ENCODE measurements at places on chromosomes 4 and X.

DNA sequence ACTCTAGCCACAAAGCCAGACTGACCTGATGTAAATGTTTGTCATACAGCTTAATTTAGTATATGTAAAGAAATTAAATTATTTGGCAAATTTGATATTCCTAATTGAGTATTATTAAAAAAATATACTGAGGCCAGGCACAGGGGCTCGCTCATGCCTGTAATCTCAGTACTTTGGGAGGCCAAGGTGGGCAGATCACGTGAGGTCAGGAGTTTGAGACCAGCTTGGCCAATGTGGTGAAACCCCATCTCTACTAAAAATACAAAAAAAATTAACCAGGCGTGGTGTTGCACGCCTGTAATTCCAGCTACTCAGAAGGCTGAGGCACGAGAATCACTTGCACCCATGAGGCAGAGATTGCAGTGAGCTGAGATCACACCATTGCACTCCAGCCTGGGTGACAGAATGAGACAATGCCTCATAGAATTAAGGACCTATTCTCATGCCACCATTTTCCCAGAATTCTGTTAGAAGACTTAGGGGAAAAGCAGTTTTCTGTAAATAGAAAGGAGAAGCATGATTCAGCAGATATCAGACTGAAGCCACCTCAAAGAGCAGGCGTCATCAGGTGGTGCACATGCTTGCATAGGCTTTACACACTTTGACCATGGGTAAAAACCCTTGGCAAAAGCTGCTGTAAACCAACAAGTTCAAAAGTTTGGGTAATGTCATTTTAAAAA lies 6.1 kb downstream of the UBQLN2 start:
- no peak for DNase-seq

- no peak for DNase-seq
These were observed 125.3 kb upstream of the RAI2 start for GRCh38 chrX:17986440-17986839.

DNA sequence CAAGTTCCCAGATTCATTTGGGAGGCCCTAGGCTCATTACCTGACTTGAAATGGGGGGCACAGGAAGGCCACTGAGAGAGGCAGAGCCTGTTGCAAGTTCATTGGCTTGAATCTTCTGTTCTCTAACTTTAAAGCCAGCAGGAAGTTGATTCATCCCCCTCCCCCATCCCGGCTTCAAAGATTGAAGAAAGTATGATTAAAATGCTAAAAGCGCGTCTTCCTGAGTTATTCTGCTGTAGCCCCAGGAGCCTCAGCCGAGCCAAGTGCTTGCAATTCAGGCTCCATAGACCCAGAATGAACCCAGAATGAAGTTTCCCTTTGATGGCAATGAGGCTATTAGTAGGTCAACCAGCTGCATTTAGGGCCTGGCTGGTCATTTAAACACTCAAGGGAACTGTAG lies 14.7 kb downstream of the CHST7 start:
- DNase-seq, result no peak

GRCh38 chr4:146023334-146023967 lies 84.8 kb upstream of the ZNF827 start:
- DNase-seq, result no peak

DNA sequence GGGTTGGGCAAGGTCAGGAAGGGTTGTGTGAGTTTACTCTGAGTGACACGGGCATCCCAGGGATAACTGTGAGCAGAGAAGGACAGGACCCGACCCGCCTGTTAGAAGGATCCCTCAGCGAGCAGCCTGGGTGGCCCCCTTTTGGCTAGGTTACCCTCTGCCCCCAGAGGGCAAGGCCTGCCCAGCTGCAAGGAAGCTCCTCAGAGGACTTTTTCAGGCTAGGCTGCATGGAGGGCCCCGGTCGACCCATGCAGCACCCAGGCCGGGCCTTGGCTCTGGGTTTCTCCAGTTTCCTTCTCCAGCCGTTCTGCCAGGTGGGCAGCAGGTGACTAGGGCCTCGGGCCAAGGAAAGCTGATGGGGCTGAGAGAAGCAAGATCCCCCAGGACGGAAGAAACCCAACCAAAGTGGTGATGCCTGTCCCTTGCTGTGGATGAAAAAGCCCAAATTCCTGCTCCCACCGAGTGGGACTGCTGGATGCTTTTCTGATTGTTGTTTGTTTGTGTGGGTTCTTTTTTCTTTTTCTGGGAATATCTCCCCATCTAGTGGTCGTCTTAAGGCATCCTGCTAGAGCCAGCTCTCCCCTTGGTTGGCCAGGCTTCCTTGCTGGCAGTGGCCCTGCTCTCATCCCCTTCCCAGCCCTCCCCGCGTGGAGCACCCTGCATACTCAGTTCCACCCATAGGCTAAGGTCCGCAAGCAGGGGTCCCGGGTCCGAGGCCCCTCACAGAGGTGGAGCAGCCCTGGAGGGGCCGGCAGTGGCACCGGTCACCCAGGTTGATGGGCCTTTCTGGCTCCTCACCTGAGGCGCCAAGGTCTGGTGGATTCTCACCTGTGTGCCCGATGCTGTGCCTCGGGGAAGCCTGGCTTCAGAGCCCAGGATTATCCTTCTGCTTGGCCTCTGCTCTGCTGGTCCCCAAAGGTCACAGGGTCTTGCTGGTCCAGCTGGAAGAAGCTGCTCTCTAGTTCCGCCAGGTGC lies 1.8 kb downstream of the ZFP92 start:
- no peak for DNase-seq

- DNase-seq, result no peak
These were observed 33.3 kb upstream of the VCX2 start for GRCh38 chrX:8204169-8204935.

DNA sequence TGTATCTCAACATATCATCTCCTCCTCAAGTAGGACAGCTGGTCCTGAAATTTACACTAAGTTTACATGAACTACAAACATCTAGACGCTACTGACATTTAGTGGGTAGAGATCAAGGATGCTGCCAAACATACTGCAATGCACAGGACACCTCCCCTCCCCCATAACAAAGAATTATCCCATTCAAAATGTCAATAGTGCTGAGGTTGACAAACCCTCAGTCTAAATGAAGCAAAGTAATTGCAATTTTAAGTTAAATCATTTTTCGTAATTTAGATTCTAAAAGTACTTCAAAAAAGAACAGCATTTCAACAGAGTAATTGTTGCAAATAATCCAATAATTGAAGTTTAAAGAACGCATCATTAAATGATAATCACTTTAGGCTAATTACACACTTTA lies 1.2 kb downstream of the PRMT9 start:
- DNase-seq, result no peak

DNA sequence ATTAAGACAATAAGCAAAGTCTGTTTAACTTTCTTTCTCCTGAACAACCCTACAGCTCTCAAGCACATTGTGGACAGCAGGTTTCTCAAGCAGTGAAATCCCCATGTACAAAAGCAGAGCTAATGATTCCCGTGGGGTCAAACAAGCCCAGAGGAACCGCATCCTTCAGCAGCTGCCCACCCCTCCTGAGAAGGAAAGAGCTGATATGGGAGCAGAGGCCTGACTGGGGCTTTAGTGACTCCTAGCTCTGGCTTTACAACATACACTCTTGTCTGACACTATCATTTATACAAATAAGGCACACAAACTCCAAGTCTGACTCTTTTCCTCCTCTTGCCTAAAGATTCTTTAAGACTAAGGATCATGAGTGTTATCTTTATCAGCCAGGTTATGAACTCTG lies 32.8 kb downstream of the HDAC8 start:
- no peak for DNase-seq

GRCh38 chrX:6768881-6769280 lies 234.0 kb upstream of the VCX3A start:
- no peak for DNase-seq

GRCh38 chr4:165403048-165403447 lies 24.2 kb downstream of the CPE start:
- DNase-seq, result no peak

GRCh38 chrX:119389871-119390501 lies 9.2 kb upstream of the SLC25A43 start:
- DNase-seq, result no peak

DNA sequence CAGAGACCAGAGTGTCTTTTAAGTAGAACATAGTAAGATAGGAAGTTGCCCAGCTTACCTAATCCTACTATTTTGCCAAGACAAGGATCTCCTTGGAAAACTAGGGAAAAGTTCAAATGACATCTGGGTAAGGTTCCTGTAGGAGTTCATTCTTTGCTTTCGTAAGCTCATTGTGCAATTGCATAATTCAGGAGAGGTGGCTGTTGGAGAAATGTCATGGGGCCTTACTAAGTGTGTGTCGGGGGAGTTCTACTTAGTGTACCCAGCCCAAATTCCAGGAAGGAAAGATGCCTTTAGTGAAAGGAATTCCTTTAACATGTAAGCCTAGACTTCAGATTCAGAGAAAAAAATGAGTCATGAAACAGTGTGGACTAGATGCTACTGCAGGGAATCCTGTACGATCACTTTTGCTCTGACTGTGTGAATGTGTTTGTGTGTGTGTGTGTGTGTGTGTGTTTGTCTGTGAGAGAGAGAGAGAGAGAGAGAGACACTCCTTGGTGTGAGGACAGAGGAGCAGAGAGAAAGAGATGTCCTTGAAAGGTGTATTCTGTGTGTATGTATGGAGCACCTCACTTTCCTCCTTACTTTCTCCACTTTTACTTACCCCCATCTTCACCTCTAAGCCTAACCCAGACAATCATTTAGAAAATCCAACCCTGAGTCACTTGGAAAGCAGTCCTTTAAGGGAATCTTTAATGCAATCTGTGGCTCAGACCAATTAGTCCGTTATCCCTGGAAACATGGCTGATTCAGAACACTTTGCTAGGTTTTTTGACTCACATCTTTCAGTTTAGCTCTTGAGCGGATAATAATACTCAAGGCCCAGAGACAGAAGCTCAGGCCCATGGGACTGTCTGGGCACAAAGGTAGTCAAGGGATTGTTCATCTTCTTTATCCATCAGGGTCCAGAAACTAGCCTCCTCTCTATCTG lies 114.5 kb upstream of the ACSL4 start:
- DNase-seq, result peak; percentile 81

GRCh38 chrX:44904542-44905115 lies 31.6 kb downstream of the KDM6A start:
- DNase-seq, result no peak

GRCh38 chr4:125365731-125366130 lies 51.0 kb downstream of the FAT4 start:
- no peak for DNase-seq

GRCh38 chr4:92215476-92215875 lies 88.3 kb upstream of the GRID2 start:
- DNase-seq, result no peak
